Stimulated activated CD8-positive, alpha-beta memory T cell treated with anti-CD3 and anti-CD28 coated beads, Interleukin-15, amount 100 ng/mL, for 4 hours (primary cell): ENCODE measurements at places on chromosomes 16 and 17.
A peak's percentile ranks its signal among the peaks of the same experiment; 100 is the strongest.

- DNase-seq: no peak
Measured at GRCh38 chr17:62656446-62656845, 29.0 kb downstream of the MRC2 start.

DNA sequence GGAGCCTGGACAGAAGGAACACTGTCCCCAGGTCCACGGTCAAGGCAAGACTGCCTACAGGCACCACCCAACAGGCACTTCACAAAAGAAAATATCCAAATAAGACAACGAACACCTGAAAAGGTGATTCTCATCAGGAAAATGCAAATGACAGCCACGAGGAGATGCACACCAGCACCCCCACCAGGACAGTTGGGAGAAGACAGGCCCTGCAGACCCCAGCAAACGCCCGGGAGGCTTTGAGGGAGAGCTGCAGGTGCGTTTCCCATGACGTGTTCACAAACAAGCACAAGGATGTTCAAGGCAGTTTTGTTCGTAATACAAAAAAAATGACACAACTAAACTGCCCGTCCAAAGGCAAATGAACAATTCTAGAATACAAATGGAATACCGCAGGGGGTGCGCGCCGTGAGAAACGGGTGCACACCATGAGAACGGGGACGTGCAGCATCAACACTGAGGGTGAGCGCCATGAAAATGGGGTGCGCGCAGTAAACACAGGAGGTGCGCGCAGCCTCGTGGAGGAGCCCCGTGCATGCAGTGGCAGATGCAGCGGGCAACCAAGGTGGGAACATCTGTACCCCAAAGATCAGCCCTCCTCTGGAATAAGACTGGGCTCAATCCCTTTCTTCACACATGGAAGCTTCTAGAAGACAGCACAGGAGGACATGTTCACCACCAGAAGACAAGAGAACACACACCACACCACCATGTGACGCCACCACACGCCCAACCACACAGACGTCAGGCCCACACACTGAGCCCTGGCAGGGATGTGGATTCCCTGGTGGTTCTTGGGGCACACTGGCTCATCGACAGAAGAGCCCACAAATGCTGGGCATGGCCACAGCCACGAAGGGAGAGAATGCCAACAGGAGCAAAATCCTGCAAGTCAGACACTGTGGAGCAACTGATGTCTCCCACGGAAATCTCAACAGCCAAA, 91.2 kb downstream of the ZNF778 start:
- DNase-seq: no peak

- DNase-seq: no peak
Measured at GRCh38 chr17:50601823-50602375, 32.8 kb upstream of the ABCC3 start.

GRCh38 chr17:82859431-82860403, 19.9 kb upstream of the ZNF750 start:
- DNase-seq: peak; percentile 31

DNA sequence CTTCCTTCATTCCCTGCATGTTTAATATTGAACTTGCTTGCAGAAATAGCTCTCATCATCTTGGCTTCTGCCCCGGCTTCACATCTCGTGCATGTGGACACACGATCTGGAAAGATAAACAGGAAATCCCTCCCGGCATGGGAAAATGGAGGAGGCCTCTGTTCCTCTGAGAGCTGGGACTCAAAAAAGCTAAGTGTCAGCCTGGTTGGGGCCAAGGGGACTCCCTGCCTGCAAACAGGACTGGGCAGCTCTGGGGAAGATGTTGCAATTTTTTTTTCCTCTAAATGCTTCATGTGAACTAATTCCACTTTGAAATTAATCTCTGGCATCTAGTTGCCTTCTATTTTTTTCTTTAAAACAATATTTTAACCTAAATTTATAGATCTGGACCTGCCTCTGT, 24.8 kb downstream of the ITPRIPL2 start:
- DNase-seq: no peak
